Fibroblast of skin of abdomen (primary cell): ENCODE measurements at places on chromosomes 12 and 14.

DNA sequence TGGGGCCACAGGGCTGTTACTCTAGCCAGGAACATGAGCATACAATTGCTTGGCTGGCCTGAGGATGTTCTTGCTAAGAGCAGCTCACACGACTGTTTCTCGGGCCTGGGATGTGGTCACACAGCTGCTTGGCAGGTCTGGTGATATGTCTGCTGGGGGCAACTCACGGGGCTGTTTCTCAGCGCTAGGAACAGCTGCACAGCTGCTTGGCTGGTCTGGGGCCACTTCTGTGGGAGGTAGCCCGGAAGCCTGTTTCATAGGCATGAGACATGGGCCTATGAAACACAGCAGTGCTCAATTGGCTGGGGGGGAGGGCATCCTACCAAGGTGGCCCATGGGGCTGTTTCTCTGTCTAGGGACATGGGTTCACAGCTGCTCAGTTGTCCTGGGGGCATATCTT lies 73.4 kb upstream of the DDHD1 start:
- DNase-seq, result peak; percentile 17

GRCh38 chr14:53310412-53310811 lies 157.3 kb upstream of the DDHD1 start:
- no peak for DNase-seq

- no peak for DNase-seq
Observed at GRCh38 chr12:112977641-112978040, 678 bp upstream of the OAS2 start.

DNA sequence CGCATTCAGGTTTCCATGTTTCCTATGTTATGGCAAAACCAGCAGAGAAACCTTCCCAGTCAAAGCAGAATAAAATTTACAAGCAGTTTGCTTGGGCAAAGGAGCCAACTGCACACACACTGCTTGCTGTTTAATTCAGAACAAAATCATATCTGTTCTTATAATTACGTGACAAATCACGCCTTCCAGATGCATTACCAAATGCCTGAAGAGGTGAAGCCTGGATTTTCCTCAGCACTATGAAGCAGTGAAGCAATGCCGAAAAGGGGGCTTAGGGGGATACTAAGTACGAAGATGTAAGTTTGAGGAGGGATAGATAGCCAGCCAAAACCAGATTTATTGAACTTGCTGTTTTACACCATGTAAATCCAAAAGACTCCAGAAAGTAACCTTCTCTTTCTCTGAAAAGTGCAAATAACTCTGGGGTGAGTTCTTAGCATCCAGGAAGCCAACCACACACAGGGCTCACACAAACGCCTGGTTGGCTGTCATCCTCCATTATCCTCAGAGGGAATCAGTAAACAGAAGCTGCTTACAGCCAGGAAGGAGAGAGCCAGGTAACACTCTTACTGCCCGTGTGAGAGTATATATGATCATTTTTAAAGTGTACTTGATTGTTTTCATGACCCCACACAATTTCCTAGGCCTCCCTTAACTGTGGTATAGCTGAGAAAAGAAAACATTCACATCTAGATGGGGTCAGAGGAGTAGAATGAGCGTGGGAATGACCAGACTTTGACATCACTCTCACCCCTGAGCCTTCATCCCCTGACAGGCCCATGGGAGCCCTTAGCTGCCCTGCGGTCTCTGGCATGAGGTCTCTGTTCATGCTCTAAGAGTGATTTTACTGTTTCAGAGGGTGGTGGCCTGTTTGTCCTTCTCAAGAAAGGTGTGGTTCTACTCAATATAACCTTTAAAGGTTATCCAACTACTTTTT lies 442.5 kb downstream of the EGLN3 start:
- DNase-seq, result no peak

DNA sequence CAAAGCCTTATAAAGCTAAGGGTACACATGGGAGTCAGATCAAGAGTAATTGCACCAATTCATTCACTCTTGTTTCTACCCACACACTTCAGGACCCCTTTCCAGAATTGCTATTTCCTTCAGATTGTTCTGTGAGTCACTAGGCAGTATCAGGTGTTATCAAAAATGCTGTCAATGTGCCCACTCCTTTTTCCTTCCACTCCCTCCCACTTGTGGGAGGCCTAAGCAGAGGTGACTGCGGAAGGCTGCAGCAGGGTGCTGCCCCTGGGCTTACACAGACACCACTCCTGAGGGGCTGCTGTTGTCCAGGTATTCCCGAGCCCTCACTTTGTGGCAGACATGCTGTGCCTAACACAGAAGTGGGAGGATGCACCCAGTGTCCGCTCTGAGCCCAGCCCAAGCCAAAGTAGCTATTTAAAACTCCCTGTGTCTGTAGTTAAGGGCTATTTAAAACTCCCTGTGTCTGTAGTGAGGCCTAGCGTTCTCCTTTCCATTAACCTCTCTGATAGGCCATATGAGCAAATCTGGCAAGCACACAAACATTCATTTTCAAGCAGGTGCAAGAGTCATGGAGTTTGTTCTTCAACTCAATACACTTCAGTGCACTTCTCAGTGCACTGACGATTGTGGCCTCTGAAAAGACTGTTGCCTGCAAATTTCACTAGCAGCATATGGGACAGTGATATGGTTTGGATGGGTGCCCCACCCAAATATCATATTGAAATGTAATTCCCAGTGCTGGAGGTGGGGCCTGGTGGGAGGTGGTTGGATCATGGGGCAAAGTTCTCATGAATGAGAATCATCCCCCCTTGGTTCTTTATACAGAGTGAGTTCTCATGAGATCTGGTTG lies 117.8 kb downstream of the PHLDA1 start:
- DNase-seq, result no peak

- peak; percentile 95 for DNase-seq
Observed at GRCh38 chr14:90419200-90419599, 22.4 kb downstream of the CALM1 start.

DNA sequence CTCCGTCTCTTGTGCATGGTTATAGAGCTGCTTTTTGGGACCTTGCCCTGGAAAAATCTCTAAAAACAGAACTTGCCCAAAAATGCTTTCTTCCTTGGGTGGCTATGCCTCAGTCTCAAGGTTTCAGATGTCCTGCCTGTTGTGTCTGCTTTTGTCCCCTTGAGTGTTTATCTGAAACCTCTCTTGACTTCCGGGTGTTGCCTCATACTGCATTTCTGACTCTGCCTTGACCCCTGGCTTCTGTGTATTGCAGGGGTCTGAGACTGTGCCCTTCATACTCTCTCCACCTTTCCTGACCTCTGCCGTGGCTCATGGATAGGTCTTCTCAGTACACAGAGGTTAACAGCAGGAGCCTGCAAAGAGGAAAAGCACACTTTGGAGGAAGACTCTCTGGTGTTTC lies 124.8 kb upstream of the NTF3 start:
- no peak for DNase-seq

GRCh38 chr14:90839889-90840266 lies 23.6 kb upstream of the TTC7B start:
- no peak for DNase-seq

- peak; percentile 57 for DNase-seq
Observed at GRCh38 chr14:32453857-32454810, 125.0 kb downstream of the AKAP6 start.

DNA sequence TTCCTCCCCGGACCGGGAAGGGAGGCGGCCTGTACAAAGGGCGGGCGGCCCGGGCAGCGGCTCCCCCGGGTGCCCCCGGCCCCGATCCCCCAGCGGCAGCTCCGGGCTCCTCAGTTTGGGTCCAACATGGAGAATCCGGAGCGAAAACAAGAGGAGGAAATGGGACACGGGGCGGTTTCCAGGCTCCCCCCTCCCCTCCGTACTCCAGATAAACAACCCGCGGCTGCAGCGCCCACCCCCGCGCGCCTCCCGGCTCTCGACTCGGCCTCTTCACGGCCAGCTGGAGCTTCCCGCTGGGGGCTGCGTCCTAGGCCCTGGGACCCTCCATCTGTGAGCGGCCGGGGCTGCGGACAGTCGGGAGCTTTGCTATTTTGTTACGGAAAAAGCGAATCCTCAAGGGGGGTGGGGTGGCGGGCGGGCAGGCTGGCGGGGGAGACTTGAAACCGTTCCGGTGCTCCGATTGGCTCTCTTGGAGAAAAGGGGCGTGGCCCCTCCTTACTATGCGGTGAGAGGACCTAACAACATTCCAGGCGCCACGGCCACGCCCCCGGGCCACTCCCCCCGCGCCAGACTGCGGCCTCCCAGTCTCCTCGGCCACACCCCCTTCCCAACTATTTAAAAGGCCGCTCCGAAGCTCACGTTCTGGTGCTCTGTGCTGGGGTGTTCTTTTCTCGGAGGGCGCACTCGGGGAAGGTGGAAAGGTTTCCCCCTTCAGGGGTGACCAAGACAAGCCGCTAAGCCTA lies at the start of gene CTDSP2:
CTDSP2 (minus strand) TSS at position 153 of the 743 bp plus-strand sequence. CDS start 294 bp downstream, outside the sequence.
- peak; percentile 99 for DNase-seq

- peak; percentile 88 for DNase-seq
Observed at GRCh38 chr12:65355461-65355860, 77.0 kb downstream of the MSRB3 start.

GRCh38 chr14:77306851-77307496 lies 13.7 kb downstream of the POMT2 start:
- DNase-seq, result peak; percentile 35

- DNase-seq, result no peak
Observed at GRCh38 chr12:6725350-6725749, 1.5 kb downstream of the COPS7A start.

GRCh38 chr12:40745386-40745785 lies 53.1 kb downstream of the CNTN1 start:
- no peak for DNase-seq

DNA sequence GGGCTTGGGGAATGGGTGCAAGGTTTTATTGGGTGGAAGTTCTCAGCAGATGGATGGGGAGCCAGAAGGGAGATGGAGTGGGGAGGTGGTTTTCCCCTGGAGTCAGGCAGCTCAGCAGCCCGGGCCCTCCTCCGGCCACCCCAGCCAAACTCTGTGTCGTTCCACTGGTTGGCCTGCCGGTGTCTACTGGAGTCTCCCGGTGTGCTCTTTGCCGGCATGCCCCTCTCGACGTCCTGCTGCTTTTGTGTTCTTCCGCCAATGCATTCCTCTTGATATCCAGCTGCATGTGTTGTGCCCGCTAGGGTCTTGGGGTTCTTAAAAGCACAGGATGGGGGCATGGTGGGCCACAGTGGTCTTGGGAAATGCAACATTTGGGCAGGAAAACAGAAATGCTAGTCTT lies 72.8 kb downstream of the SEC23A start:
- DNase-seq, result no peak

GRCh38 chr14:101229666-101230065 lies 326.1 kb upstream of the RTL1 start:
- DNase-seq, result no peak

GRCh38 chr12:132672116-132672515 lies 15.0 kb downstream of the POLE start:
- DNase-seq, result no peak

DNA sequence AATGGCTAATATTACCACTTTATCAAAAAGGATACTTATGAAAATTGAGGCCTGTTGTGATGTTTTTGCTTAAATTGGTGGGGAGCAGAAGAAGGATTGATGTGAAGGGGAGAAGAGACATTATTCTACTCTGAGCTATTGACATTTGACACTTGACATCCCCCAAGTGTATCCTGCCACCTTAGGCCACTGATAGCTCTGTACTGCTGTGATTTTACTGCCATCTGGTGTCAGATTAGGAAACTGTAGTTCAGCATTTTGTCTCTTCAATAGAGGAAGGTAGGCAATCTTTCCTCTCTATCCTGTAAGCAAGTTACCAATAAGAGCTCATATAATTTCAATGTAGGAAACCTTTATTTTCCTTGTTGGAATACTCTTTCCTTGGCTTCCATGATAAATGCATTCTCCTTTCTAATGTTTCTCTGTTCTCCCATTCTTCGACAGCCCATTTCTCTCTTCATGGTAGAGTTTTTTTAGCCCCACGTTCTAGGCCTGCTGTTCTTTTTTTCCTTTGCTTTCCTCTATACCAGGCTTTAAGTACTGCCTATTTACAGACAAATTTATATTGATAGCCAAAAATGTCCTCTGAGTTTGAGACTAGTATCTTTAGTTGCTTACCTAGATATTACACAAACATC lies 46.3 kb downstream of the PPHLN1 start:
- peak; percentile 41 for DNase-seq

- peak; percentile 89 for DNase-seq
Observed at GRCh38 chr12:58915634-58916033, 4.7 kb downstream of the LRIG3 start.

- DNase-seq, result no peak
Observed at GRCh38 chr14:101040538-101041442, 137.3 kb upstream of the RTL1 start.

- DNase-seq, result peak; percentile 8
Observed at GRCh38 chr14:96309896-96310330, 53.2 kb downstream of the ATG2B start.

GRCh38 chr12:27186022-27186839 lies 57.9 kb upstream of the STK38L start:
- DNase-seq, result no peak
